ENCODE measurements at places on chromosomes 4 and X.
A peak's percentile ranks its signal among the peaks of the same experiment; 100 is the strongest.

- no peak for DNase-seq
Measured at GRCh38 chr4:2254665-2255500, 7.0 kb downstream of the MXD4 start.

GRCh38 chrX:155246748-155247147 lies 17.5 kb downstream of the RAB39B start:
- DNase-seq: peak; percentile 4

- DNase-seq: no peak
Measured at GRCh38 chr4:68346461-68346860, 3.4 kb downstream of the YTHDC1 start.

DNA sequence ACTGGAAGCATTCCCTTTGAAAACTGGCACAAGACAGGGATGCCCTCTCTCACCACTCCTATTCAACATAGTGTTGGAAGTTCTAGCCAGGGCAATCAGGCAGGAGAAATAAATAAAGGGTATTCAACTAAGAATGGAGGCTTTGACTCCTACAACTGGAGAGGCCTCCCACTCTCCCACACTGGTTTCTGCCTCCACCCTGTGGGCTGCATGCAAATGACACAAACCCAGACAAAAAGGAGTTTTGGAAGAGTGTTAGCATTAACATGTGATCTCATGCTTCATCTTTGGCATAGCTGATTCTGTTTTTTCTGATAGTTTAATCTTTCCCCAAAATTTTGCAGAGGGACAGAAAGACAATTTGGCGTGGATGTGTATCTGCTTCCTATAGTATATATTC lies 80.8 kb upstream of the IQCM start:
- peak; percentile 55 for DNase-seq

DNA sequence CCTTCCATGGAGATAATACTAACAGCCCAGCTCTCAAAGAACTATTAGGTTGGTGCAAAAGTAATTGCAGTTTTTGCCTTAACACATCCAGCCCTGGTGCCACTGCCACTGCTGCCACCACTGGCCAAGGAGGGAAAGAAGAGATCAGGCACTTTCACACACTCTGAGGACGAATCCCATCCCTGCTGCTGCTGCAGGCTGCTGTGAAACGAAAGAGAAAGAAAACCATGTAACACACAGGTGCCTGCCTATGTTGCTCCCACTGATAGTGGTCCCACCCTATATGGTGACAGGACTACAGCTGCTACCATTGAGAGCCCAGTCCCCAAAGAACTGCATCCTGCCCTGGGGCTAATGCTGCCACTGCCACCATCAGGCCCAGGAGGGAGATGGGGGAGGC lies 35.1 kb downstream of the TMLHE start:
- DNase-seq: no peak

DNA sequence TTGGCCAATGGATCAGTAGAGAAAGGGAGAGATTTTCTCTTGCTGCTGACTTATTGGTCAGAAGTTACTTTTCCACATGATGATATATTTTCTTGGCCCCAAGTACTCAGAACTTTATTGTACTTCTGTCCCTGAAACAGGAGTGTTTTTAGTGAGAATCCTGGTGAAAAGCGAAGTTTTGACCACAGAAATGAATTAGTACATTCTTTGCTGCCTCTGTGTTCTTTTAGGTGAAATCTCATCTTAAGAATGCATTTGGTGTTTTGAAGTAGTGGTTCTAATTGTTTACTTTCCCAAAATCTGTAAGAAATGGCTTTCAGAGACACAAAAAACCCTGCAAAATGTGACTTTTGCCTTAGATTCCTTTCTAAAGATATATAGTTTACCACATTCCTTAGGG lies 240.4 kb downstream of the FRMPD4 start:
- DNase-seq: peak; percentile 5

DNA sequence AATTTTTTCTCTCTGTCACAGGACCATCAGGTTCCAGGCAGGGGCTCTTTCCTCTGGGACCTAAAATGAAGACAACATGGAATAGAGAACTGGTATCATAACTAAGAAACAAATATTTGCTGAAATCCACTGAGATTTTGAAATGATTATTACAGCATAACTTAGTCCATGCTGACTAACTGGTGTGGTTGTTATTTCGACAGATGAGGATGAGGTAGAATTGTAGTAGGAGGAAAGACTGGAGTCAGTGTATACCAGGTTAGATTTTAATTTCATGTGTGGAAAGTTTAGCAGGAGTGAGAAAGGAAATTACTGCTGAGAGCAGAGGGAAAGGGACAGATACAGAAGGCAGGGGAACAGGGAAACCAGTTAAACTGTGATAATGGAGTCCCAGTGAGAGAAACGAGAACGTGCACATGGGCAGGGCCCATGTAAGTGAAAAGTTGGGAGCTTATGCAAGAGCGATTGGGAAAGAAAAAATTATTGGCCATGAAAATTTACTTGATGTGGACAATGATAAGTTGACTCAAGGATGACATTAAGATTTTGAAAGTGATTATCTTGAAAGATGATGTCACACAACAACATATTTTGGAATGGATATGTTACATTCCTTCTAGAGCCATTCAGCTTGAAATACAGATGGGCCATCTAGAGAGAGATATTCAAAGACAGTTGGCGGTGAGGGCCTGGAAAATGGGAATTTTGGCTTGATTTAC lies 98.7 kb upstream of the DDIT4L start:
- DNase-seq: peak; percentile 35

DNA sequence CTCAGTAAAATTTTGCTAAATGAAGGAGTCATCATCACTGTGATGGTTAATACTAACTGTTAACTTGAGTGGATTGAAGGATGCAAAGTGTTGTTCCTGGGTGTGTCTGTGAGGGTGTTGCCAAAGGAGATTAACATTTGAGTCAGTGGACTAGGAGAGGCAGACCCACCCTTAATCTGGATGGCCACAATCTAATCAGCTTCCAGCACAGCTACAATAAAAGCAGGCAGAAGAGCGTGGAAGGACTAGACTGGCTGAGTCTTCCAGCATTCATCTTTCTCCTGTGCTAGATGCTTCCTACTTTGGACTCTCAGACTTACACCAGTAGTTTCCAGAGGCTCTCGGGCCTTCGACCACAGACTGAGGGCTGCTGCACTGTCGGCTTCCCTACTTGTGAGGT lies 21.3 kb upstream of the WDR44 start:
- no peak for DNase-seq

DNA sequence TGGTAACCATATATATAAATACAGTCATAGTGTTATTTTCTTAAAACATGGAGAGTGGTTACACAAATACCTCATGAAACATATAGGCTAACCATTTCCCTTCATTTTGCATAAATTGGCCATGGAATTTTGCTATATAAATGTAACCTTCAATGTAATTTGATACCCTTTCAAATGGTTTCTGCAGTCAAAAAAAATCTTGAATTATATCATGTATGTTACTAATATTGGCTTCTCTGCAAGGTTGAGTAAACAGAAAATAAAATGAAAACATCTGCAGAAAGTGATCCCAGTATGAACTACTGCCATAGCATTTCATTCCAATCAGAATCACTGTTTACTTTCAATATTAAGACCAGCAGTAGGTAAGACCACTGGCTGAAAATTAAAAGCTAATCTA lies 1165.9 kb upstream of the TENM3 start:
- no peak for DNase-seq

DNA sequence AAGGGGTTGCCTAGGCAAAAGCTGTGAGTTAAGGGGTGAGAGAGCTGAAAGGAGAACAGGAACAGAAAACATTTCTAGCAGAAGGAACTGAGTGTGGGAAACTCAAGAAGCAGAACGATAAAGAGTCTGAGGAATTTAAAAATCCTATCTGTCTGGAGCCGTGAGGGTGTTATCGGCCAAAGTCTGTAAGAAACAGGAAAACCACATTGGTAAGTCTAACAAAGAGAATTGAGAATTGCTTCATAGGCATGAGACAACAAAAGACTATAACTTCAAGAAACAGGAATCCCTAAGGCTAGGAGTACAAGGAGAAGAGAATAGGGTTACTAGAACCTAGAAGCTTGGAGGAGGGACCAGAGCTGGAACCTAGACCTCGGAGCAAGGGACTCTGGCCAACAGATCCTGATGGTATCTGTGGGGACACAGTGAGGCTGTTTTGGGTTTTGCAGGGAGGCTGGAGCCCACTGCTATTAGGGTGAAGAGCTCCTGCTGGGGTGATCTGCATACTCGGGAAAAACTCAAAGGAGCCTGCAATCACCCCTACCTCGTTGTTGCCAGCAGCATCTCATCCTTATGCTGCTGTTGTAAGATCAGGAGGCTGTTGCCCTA lies 175.6 kb downstream of the FBXO8 start:
- no peak for DNase-seq

- no peak for DNase-seq
Measured at GRCh38 chr4:81502564-81502963, 30.9 kb upstream of the RASGEF1B start.

DNA sequence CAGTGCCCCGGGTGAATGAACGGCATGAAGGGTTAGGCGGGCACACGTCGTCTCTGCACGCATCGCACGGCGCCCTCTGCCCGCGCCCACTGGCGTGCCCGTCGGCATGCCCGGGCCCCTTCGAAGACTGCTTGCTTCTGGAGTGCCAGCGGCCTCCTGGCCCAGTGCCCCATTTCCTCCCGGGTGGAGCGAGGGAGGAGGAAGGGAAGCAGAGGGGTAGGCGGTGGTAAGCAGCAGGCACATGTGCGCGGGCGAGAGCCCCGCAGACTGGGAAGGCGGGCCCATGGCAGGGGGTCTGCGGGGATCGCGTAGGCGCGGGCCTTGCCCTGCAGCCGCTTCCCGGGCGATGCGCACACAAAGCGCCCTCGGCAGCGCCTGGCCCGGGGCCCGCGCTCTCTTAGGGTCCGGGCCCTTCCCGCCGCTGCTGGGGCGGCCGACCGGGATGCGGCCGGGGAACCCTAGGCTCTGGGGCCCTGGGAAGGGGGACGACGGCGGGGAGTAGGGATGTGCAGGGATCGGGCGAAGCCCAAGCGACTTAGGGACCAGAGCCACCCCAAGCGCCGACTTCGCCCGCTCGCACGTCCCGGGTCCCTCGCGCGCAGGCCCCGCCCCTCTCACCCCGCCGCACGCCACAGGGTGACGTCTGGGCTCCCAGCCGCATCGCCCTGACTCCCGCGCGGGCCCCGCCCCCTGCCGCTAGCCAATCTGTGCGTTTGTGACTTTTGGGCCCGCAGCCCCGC lies 866 bp upstream of the EMD start:
- DNase-seq: peak; percentile 40

GRCh38 chr4:71140563-71140962 lies 147.1 kb downstream of the DCK start:
- no peak for DNase-seq

DNA sequence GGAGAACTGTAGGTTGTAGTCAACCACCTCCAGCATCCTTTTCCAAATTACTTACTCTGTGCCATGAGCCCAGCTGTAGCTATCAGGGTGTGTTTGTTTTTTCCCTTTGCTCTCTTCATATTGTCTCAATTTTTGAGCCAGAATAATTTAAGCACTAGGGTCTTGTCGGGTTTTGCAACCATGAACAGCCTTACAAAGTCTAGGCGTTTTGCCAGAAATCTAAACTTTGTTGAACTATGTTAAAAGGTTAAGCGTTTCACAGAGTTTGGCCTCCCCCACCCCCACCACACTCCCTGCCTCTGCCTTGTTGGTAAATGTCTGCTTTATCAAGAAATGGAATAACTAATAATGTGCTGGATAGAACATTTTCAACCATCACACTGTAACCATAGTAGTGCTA lies 190.6 kb upstream of the TTC29 start:
- DNase-seq: peak; percentile 84

- DNase-seq: no peak
Measured at GRCh38 chr4:71564775-71565174, 219.1 kb downstream of the GC start.

- DNase-seq: no peak
Measured at GRCh38 chr4:74218201-74218600, 60.3 kb downstream of the MTHFD2L start.

DNA sequence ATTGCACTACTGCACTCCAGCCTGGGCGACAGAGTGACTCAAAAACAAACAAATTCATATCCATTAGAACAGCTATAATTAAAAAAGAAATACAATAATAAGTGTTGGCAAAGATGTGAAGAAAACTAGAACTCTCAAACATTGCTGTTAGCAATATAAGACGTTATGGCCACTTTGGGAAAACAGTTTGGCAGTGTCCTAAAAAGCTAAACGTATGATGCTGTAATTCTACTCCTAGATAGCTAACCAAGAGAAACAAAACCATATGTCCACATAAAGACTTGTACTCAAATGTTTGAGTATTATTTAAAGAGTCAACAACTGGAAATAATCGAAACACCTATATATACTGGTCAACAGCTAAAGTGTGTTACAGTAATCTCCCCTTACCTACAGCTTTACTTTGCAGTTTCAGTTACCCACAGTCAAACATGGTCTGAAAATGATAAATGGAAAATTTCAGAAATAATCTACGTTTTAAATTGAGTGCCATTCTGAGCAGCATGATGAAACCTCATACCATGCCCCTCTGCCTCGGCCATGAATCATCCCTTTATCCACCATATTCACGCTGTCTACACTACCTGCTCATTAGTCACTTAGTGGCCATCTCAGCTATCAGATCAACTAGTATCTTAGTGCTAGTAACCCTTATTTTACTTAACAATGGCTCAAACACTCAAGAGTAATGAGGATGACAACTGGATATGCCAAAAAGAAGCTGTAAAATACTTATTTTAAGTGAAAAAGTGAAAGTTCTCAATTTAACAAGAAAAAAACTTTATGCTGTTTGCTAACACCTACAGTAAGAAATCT lies 4.9 kb downstream of the ELF2 start:
- peak; percentile 55 for DNase-seq

DNA sequence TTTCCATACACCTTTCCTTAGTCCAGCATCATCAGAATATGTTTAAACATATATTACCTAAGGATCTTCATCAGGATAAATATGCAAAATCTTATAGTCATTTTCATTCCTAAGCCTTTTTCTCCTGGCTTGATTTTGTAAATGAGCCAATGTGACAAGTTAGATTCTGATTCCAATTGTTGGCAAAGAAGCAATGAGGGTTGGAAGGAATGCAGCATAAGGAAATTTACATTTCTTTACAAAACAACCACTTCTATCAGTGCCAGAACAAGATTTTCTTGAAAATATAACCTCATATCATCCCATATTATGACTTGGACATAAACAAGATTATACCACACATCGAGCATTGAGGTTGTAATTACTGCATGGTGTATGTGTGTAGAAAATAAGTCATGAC lies 508.1 kb downstream of the TRAM1L1 start:
- DNase-seq: no peak

- DNase-seq: no peak
Measured at GRCh38 chrX:155070038-155070437, 898 bp downstream of the CMC4 start.

GRCh38 chr4:154998284-154998683 lies 210.2 kb upstream of the NPY2R start:
- peak; percentile 19 for DNase-seq

GRCh38 chr4:3629665-3630064 lies 97.4 kb upstream of the LRPAP1 start:
- DNase-seq: no peak

GRCh38 chr4:139768896-139769295 lies 103.3 kb downstream of the MGST2 start:
- DNase-seq: no peak

- no peak for DNase-seq
Measured at GRCh38 chr4:87034527-87034926, 99.7 kb downstream of the AFF1 start.

- no peak for DNase-seq
Measured at GRCh38 chr4:55386840-55387239, 8.9 kb upstream of the TMEM165 start.

All from IMR-90 (cell line).